ENCODE measurements at places on chromosomes 16 and 17.

- DNase-seq, result no peak
Observed at GRCh38 chr16:5604770-5605169, 507.2 kb upstream of the EEF2KMT start.

DNA sequence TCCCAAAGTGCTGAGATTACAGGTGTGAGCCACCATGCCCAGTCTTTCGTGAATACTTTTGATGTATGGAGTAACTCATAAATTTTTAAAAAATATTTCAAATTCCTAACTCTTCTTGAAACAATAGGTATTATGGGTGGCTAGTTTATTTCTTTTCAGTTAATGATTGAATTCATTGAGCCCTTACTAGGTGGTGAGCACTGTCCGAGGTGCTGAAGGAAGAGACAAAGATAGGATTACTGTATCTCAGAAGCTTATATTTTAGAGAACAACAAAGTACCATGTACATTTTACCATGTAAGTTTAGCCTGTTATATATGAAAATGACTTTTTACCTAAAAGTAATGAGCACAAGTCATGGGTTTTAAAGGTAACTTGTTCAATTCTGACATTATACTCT lies 418.3 kb downstream of the NPIPA7 start:
- DNase-seq, result no peak

GRCh38 chr17:75115555-75115954 lies 5.8 kb downstream of the ARMC7 start:
- DNase-seq, result no peak

DNA sequence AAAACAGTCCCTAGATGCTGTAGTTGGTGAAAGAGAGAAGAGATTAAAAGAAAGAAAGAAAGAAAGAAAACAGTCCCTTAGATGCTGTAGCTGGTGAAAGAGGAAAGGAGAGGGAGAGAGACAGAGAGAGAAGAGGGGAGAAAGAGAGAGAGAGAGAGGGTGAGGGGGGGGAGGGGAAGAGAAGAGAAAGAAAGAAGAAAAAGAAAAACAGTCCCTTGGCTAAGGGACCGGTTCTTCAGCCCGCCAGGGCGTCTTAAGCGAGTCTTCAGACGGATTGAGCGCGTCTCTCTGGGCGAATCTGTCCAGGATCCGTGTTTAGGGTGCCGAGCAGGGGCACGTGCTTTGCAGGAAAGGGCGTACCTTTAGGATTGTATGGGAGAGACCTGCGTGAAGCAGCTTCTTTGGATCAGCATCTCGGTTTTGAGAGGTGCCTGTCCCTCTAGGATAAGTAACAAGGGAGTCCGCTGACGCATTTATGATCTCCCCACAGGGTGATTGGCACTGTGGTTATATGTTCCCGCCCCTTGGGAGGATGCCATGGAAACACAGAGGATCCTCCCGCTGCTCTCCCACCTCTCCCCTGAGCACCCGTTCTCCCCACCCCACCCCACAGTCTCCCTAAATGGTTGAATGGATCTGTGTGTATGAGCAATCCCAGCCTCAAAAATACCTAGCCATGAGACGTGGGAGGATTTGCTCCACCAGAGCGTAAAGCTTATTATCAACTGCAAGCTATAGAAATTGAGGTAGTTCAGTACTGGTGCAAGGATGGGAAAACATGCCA lies 16.7 kb downstream of the GNGT2 start:
- DNase-seq, result peak; percentile 17

DNA sequence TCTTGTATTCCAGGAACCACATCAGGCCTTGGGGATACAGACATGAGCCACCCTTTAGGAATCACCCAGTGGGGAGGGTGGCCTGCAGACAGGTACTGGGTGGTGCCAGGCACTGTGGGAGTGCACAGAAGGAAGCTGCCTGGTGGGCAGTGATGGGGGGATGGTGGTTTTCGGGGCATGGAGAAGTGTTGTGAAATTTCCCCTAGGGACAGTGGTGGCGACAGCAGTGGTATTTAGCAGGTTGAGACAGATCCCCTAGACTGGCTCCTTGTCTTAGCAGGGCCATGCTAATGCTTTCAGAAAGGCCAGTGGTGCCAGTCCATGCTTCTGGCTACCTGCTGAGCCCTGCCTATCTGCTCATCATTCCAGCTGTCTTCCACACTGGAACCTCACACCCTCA lies 129.6 kb downstream of the SPACA3 start:
- no peak for DNase-seq

- DNase-seq, result no peak
Observed at GRCh38 chr16:77327717-77328116, 107.1 kb downstream of the ADAMTS18 start.

GRCh38 chr17:66829386-66829864 lies 5.5 kb upstream of the CACNG5 start:
- DNase-seq, result no peak

DNA sequence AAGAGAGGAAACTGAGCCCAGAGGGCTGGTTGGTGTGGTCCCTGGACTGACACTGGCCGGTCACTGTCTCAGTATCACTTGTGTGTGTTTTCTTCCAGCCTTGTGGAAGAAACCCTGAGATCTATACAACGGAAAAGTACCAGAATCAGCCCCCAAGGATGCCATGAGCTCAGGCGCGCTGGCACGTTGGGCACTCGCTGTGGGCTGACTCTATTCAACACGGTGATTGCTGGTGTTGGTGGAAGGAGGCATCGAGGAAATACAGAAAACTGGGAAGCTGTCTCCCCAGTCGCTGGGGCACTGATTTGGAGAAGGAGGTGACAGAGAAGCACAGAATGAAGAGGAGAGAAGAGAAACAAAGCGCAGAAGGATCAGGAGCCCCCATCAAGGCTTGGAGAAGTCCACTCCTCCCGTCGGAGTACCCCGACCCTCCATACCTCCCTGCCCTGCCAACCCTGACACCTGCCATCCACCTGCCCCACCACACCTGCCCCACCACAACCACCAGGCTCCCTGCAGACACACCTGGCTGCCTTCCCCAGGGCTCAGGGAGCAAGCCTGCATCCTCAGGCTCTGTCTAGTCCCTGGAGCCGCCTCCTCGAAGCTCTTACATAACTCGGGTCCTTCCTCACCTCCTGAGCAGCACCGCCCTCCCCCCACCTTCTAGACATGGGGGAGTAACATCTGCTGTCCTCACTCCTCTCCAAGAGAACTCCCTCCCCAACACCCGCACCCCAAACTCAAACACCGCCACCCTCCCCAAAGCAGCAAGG lies 66.5 kb downstream of the RBFOX3 start:
- DNase-seq, result no peak

- DNase-seq, result no peak
Observed at GRCh38 chr16:83197450-83197849, 570.7 kb downstream of the CDH13 start.

DNA sequence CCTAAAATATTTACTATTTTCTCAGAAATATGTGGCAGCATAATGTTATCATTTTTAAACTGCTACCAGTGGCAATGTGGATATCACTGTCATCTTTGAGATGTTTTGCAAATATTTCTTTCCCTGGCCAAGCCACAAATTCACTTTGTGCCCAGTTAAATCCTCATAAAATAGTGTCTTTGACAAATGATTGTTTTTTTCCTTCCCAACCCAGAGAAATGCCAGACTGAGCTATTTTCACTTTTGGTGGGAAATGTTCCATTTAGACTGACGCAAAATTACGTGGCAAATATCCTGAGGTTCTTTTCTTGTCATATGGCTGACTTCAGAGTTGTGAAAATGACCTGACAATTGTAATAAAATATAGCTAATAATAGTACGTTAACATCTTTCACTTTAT lies 807.0 kb upstream of the SOX9 start:
- DNase-seq, result no peak

GRCh38 chr16:48383877-48384519 lies 1.2 kb downstream of the SIAH1 start:
- no peak for DNase-seq

All from stimulated activated CD4-positive, alpha-beta T cell treated with anti-CD3 and anti-CD28 coated beads, Interleukin-4, amount 100 ng/mL, for 24 hours (primary cell).